ENCODE measurements at places on chromosomes 2 and 18.

GRCh38 chr2:66689456-66690051 lies 254.6 kb downstream of the MEIS1 start:
- DNase-seq: no peak

GRCh38 chr18:32469691-32470459 lies 807 bp downstream of the GAREM1 start:
- DNase-seq: peak; percentile 59

DNA sequence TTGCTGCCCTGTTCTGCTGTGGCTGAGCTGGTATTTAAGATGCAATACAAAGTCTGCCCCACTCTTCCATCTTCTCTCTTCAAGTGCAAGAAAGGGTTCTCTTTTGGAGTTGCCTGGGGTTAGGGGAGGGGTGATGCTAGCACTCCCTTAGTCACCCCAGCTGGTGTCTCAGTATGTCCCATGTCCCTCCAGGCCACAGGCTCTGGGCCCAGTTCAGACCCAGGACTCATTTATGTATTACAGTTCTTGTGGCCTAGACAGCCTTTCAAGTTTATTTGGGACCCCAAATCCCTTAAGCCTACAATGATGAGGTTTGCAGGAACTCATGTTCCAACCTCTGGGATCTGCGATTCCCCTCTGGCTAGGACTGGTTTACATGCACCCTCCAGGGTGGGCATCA lies 47.2 kb upstream of the CCDC141 start:
- no peak for DNase-seq

GRCh38 chr2:88538362-88538917 lies 85.9 kb upstream of the FOXI3 start:
- no peak for DNase-seq

GRCh38 chr2:191656792-191657191 lies 21.1 kb upstream of the NABP1 start:
- DNase-seq: no peak

GRCh38 chr18:45806226-45806625 lies 19.2 kb upstream of the SIGLEC15 start:
- peak; percentile 89 for DNase-seq

DNA sequence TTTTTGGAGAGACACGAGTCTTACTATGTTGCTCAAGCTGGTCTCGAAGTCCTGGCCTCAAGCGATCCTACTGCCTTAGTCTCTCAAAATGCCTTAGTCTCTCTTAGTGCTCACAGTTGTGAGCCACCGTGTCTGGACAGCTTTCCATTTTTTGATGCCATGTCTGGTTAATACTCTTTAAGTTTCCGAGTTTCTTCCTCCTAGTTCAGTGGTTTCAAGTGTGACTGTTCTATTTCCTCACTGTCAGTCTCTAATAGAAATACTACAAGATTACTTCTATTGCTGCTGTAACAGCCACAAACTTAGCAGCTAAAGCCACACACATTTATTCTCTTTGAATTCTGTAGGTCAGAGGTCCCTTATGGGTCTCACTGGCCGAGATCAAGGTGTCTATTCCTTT lies 125.1 kb upstream of the MGAT5 start:
- no peak for DNase-seq

Measured in common myeloid progenitor, CD34-positive (primary cell).